ENCODE measurements at places on chromosomes 3 and 15. TPM values are rescaled to one million over a fixed set of nuclear protein-coding genes. Genes with fewer than 3 reads are reported as not detected.
A peak's percentile ranks its signal among the peaks of the same experiment; 100 is the strongest.

The CGNL1 gene
- not detected for total RNA-seq

The SEMA5B gene
- 0.17 TPM for total RNA-seq

- H3K27ac ChIP-seq, result peak overlapping the region; percentile 64
- no peaks in the 10 kb centered on the region for H3K27me3 ChIP-seq
- H3K4me3 ChIP-seq, result peak overlapping the region; percentile 57
- H3K4me1 ChIP-seq, result peaks cover 41% of the 10 kb centered on the region
- H3K36me3 ChIP-seq, result peaks cover 38% of the 10 kb centered on the region
Observed at GRCh38 chr3:72426618-72427397, 421.4 kb downstream of the SHQ1 start.

DNA sequence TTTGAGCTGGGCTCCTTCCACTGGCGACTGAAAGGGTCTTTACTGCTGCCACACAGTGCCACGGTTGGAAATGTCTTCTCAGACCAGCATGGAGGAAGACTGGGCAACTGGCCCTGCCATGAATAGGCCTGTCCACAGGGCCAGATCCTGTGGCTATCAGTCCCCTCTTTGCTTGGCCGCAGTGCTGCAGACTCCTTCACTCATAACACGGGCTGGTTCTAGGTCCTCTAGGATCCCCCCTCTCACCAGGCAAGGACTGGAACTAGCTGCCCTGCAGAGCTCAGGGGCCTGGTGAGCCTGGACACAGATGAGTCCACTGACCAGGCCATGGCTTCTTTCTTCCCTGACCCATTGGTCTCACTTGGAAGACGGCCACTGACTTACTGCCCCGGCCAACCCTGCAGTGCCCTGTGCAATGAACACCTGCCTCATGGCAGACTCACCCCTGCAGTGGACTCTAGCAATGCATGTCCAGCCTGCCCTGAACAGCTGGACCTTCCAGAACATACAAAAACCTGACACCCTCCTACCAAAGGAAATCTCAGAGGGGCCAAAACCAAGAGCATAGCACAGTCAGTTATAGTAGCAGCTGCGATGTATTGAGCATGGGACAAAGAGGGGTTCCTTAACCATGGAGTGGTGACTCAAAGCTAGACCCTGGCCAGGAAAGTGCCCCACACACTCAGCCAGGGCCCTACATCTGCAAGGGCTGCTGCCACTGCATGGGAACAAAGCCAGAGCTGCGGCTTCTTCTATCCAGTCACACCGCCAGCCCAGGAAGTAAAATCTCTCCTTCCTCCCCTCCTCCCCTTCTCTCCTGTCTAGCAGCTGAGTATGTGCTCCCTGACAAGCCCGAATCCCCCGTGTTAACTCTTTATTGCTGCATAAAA lies 72.1 kb upstream of the ITGA11 start:
- H3K4me3 ChIP-seq, result peak overlapping the region; percentile 37
- peaks cover 12% of the 10 kb centered on the region for H3K27me3 ChIP-seq
- no peak for DNase-seq
- peaks cover 7% of the 10 kb centered on the region for H3K4me1 ChIP-seq

GRCh38 chr3:124318014-124318413 lies 326.1 kb upstream of the ROPN1 start:
- H3K27ac ChIP-seq, result no peak overlapping the region
- no peak overlapping the region for H3K4me3 ChIP-seq
- DNase-seq, result no peak

GRCh38 chr3:160649596-160649995 lies 27.4 kb upstream of the ARL14 start:
- no peak overlapping the region for H3K27ac ChIP-seq
- no peak overlapping the region for H3K4me3 ChIP-seq
- H3K4me1 ChIP-seq, result no peaks in the 10 kb centered on the region
- DNase-seq, result no peak

The BAHD1 gene
- total RNA-seq, result 29.6 TPM

DNA sequence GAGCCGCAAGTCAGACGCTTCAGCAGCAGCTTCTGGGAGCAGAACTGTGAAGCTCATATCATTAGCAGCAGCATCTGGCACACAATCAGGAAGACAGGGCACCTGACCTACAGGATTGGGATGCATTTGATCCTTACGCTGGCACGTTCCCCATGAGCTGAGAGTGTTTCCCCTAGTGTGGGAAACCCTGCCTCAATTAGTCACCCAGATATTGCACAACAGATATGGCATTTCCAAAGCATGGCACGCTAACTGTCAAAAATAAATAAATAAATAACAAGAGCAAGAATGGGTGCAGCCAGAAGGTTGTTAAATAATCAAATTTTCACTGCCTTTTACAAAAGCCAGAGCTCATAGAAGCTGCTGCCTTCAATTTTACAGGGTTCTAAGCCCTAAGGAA lies 189.6 kb upstream of the THBS1 start:
- H3K36me3 ChIP-seq, result no peaks in the 10 kb centered on the region
- no peak for DNase-seq
- H3K27me3 ChIP-seq, result peaks cover 4% of the 10 kb centered on the region
- no peak overlapping the region for H3K27ac ChIP-seq

DNA sequence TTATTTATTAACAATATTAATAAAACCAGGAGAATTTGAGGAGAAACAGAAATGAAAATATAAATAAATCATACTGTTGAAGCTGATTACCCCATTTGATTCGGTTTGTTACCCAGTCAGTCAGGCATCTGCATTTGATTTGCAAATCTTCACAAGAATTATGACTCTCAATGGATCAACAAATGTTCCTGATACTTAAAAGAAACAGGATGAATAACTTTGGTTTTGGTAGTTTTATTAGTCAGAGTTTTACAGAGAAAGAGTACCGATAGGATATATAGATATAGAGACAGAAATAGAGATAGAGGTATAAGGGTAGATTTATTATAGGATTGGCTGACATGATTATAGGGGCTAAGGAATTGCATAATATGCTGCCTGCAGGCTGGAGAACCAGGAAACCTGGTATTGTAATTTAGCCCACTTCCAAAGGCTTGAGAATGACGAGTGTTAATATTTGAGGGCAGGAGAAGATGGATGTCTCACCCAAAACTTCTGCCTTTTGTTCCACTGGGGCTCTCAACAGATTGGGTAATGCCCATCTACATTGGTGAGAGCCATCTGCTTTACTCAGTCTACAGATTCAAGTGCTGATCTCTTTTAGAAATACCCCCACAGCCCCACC lies 241.6 kb upstream of the COL8A1 start:
- no peak overlapping the region for H3K4me3 ChIP-seq
- H3K36me3 ChIP-seq, result no peaks in the 10 kb centered on the region
- DNase-seq, result no peak

DNA sequence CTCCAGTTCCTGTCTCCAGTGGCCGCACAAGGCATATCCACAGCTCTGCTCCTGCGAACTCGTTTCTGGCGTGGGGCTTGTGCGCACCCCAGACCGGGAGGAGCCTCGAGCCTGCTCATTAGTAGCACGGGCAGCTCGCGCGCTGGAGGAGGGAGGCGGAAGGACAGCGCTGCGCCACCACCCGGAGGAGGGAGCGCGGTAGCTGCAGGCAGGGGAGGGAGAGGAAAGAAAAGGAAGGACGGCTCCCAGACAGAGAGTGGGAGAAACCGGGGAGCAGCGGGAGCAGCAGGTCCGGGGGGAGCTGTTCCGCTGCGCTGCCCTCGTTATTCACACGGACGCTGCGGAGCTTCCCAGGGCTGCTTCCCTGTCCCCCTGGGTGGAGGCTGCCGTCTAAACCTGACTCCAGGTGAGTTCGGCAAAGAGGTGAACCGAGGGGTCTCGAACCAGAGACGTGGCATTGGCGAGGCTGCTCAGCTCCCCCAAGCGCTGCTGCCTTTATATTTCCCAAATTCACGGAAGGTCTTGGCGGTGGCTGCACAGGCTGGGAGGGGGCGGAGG lies 121.3 kb upstream of the ZNF717 start:
- DNase-seq, result no peak
- peaks cover 3% of the 10 kb centered on the region for H3K27me3 ChIP-seq
- H3K4me3 ChIP-seq, result no peak overlapping the region
- H3K36me3 ChIP-seq, result no peaks in the 10 kb centered on the region
- no peak overlapping the region for H3K27ac ChIP-seq

The OR5K2 gene
- not detected for total RNA-seq

- peaks cover 18% of the 10 kb centered on the region for H3K36me3 ChIP-seq
- no peaks in the 10 kb centered on the region for H3K27me3 ChIP-seq
- no peak overlapping the region for H3K27ac ChIP-seq
- H3K4me3 ChIP-seq, result no peak overlapping the region
- H3K4me1 ChIP-seq, result peaks cover 15% of the 10 kb centered on the region
- no peak for DNase-seq
Observed at GRCh38 chr15:94383041-94383440, 151.7 kb downstream of the MCTP2 start.

DNA sequence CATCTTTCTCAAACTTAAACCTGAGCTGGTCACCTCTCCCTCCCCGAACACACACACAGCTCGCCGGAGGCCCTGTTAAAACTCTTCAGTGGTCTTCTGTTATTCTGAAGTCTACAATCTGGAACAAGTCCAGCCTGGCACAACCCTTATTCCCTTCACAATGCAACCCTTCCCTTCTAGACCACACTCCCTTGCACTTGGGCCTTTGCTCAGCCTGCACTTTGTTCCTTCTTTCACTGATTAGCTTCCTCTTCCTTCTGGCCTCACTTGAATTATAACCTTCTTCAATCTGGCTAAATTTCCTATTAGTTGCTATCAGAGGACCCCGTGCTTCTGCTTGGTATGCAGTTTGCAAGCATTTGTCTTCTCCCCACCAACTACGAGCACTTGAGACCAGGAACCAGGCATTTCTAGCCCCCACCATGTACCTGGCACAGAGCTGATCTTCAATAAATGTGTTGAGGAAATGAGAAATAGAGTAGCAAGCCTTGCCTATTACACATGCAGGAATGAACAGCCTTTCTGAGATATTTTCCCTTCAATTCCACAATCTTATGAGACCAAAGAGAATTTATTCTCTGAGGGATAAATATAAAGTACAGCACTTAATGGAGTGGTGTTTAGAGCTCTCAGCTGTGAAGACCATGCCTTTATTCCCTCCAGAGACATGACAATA lies 663.1 kb upstream of the ADAMTS9 start:
- peaks cover 3% of the 10 kb centered on the region for H3K27me3 ChIP-seq
- no peak overlapping the region for H3K27ac ChIP-seq
- no peaks in the 10 kb centered on the region for H3K4me1 ChIP-seq
- H3K36me3 ChIP-seq, result no peaks in the 10 kb centered on the region
- no peak overlapping the region for H3K4me3 ChIP-seq
- no peak for DNase-seq

GRCh38 chr15:92914768-92915221 lies 14.7 kb downstream of the CHD2 start:
- H3K36me3 ChIP-seq, result peaks cover 45% of the 10 kb centered on the region
- H3K27ac ChIP-seq, result peak overlapping the region; percentile 91
- H3K27me3 ChIP-seq, result no peaks in the 10 kb centered on the region
- DNase-seq, result no peak
- H3K4me1 ChIP-seq, result peaks cover 68% of the 10 kb centered on the region

DNA sequence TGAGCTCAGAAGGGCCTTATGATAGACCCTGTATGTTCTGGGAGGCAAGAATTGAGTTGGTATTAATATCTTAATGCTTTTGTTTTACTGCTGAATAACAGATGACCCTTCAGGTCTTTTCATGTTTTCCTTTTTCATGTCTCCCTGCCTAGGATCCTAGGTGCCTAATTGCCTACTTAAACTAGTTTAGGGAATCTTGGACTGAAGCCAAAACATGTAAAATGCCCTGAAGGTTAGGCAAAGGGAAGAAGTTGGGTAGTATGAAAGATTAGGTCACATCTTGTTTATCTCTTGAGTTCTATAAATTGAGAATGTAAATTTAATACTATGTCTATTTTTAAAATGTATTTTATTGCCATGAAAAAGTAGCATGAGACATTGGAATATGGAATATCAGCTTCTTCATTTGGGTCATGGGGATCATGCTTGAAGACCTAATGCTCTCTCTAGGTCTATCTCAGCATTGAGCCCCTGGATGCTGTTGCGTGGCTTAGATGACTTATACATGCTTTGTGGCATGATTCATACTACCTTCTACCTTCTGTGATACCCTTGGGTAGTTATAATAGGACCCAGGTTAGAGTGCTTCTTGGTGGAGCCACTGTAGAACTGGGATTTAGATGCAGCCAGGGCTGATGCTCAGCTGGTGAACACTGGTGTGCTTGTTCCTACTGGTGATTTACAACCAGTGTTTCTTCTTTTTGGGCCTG lies 26.4 kb downstream of the RBM6 start:
- no peak overlapping the region for H3K27ac ChIP-seq
- no peak overlapping the region for H3K4me3 ChIP-seq
- no peaks in the 10 kb centered on the region for H3K27me3 ChIP-seq
- DNase-seq, result no peak
- peaks cover 5% of the 10 kb centered on the region for H3K36me3 ChIP-seq
- H3K4me1 ChIP-seq, result peaks cover 2% of the 10 kb centered on the region

The LRRC49 gene
- total RNA-seq, result not detected

GRCh38 chr15:70829371-70830166 lies 24.4 kb downstream of the LARP6 start:
- H3K4me1 ChIP-seq, result peaks cover 3% of the 10 kb centered on the region
- no peak overlapping the region for H3K27ac ChIP-seq
- no peaks in the 10 kb centered on the region for H3K36me3 ChIP-seq
- peaks cover 12% of the 10 kb centered on the region for H3K27me3 ChIP-seq

The PAK6 gene
- total RNA-seq, result 0.91 TPM

- H3K27ac ChIP-seq, result no peak overlapping the region
- peaks cover 5% of the 10 kb centered on the region for H3K27me3 ChIP-seq
- DNase-seq, result no peak
- H3K4me1 ChIP-seq, result peaks cover 2% of the 10 kb centered on the region
Observed at GRCh38 chr15:38271895-38272294, 19.3 kb downstream of the SPRED1 start.

GRCh38 chr15:82663186-82663600 lies 16.0 kb upstream of the CPEB1 start:
- no peak overlapping the region for H3K4me3 ChIP-seq
- no peaks in the 10 kb centered on the region for H3K36me3 ChIP-seq
- peaks cover 2% of the 10 kb centered on the region for H3K27me3 ChIP-seq
- no peaks in the 10 kb centered on the region for H3K4me1 ChIP-seq
- no peak overlapping the region for H3K27ac ChIP-seq

DNA sequence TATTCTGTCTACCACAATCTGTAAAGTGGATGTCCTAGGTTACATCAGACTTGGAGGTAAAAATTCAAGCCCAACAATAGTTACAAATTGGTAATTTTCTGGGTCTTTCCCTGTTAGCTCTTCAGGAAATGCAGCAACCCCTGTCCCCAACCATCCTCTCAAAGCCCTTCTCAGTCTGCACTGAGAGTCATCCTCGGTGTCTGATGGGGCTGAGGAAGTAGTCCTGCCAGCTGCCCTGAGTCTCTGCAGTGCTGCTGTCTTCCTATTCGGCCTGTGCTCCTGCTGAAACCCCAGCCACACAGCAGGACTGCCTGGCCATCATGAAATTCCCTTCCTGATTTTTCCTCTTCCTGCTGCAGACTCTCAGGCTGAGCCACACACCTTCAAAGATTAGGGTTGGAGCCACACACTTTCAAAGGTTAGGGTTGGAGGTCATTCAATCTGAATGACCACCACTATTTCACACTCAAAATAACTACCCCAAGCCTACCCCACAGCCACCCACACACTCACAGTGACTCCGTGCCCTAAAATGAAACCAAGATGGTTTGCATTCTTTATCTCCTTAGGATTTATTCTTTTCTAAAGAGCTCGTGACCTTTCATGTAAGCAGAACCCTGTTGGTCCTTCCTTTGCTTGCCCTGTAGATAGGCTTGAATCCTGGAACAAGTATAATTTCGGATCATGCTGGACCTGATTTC lies 17.6 kb downstream of the TRIM42 start:
- H3K27ac ChIP-seq, result no peak overlapping the region
- no peak overlapping the region for H3K4me3 ChIP-seq

- DNase-seq, result no peak
- H3K4me3 ChIP-seq, result no peak overlapping the region
- H3K4me1 ChIP-seq, result no peaks in the 10 kb centered on the region
- no peaks in the 10 kb centered on the region for H3K27me3 ChIP-seq
- no peaks in the 10 kb centered on the region for H3K36me3 ChIP-seq
Observed at GRCh38 chr3:130470126-130470525, 46.9 kb upstream of the COL6A6 start.

Data from activated naive CD8-positive, alpha-beta T cell treated with anti-CD3 and anti-CD28 coated beads, Interleukin-2, amount 10 ng/mL, durations not matched to agents 7 days and 5 days (primary cell).